ENCODE measurements at places on chromosomes 13 and 19.

DNA sequence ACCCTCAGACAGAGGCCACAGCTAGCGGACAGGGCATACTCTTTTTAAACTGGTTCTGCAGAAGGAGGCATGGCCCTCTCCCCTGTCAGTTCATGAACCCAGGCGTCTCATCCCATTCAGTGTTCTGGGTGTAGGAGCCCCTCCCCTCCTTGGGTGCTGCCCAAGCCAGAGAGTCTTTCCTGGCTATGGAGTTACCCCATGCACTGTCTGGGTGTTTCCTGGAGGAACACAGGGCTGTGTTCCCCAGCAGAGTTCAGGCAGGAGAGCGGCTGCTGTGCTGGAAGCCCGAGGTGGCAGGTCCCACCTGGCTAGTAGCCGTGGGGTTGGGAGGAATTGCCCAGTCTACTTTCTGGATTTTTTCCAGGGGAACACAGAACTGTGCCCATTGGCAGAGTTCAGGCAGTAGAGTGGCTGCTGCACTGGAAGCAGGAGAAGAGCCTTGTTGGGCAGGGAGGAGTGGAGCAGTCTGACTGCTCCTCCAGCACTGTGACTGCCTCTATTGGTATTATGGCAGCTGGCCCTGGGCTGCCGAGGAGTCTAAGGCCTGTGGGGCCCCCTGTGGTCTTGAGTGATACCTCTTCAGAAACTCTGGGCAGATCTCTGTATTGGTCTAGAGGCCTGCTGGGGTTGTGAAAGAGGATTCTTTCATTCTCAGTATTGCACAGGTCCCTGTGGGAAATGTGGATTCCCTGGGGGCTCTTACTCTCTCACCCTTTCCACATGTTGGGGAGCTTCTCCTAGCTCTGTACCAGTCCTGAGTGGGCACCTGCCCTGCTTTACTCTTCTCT lies 168.3 kb downstream of the PCDH20 start:
- DNase-seq, result no peak

DNA sequence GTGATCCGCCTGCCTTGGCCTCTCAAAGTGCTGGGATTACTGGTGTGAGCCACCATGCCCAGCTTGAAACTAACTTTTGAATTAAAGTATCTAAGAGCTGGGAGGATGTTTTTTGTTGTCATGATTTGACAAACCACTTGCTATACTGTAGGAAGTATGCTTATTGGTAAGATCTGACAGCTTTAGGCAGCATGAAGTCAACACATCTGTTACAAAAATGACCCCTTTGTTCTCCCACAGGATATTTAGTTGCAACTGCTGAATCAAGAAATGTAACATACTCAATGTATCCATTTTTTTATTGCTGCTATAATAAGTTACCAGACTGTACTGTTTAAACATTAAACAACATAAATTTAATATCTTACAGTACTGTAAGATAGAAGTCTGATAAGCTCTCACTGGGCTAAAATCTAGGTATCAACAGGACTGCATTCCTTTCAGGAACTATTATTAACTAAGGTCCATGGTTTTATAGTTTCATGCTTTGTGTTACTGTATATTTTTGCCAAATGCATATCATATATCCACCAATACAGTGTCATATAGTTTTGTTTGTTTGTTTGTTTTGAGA lies 22.8 kb upstream of the LRP3 start:
- DNase-seq, result no peak

- DNase-seq, result no peak
Observed at GRCh38 chr13:63460462-63461090, 2044.9 kb upstream of the PCDH20 start.

DNA sequence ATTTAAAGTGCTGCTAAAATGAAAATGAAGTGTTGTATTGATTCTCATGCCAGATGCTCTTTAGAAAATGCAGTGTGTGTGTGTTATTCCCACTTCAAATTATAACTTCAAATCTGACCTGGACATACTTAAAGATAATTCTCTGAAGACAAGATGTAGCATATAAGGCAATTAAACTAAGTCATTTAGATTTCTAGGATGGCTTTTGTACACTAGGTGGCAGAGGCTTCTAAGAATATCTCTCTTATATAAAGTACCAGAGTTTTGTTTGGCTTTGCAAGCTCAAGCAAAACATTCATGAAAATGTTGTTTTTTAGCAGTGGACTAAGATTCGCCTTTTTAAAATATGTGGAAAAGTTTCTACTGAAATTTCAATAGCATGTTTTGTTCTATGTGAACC lies 407.2 kb downstream of the GPC5 start:
- DNase-seq, result peak; percentile 45

GRCh38 chr13:48294653-48295052 lies 8.9 kb upstream of the RB1 start:
- DNase-seq, result no peak

- peak; percentile 88 for DNase-seq
Observed at GRCh38 chr13:40982772-40983171, 36.3 kb downstream of the ELF1 start.

- DNase-seq, result no peak
Observed at GRCh38 chr19:29532097-29532496, 6.3 kb downstream of the VSTM2B start.

GRCh38 chr13:48977973-48978372 lies 2.3 kb downstream of the FNDC3A start:
- DNase-seq, result no peak

DNA sequence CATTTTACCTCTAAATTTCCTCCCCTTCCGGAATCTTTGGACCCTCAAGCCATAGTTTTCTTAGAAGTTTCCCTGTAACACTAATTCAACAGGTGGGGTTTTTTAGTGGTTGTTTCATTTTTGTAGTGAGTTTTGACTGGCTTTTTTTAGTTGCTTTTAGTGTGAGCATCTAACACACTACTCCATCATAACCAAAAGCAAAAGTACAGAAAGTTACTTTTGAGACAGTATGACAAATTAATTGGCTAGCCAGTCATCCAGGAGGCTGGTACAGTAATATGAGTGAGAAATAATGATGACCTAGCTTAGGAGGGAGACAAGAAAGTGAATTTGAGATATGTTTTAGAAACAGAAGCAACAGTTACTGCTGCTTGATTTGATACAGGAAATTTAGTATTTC lies 71.5 kb downstream of the DNAJC15 start:
- DNase-seq, result no peak

- peak; percentile 99 for DNase-seq
Observed at GRCh38 chr19:35628565-35629331, at the start of gene RBM42. Gene RBM42 (plus strand): TSS chr19:35629036. CDS start chr19:35629154, 118 bp downstream.

DNA sequence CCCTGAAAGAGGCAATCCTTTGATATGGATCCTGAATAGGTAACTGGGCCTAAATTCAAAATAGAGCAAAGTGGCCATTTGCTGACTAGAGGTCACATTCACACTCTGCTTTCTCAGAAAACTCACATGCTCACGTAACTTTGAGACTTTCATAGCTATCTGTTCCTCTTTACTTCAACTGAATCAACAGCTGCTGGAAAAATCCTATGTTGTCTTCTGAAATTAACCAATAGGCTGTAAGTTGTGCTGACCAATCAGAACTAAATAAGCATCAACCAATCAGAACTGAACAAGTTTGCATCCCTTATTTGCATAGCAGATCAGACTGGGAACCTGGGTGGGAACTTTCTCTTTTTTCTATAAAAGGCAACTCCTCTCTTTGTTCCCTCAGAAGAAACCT lies 24.0 kb upstream of the TBC1D4 start:
- DNase-seq, result no peak

Measured in umbilical cord (tissue), 2 donors.